ENCODE measurements at places on chromosomes 5 and 9.

GRCh38 chr5:178110-178509 is 13.2 kb upstream of the LRRC14B start:
- no peak for DNase-seq

GRCh38 chr9:29806937-29807618 is 2233.8 kb upstream of the C9orf72 start:
- DNase-seq = no peak

DNA sequence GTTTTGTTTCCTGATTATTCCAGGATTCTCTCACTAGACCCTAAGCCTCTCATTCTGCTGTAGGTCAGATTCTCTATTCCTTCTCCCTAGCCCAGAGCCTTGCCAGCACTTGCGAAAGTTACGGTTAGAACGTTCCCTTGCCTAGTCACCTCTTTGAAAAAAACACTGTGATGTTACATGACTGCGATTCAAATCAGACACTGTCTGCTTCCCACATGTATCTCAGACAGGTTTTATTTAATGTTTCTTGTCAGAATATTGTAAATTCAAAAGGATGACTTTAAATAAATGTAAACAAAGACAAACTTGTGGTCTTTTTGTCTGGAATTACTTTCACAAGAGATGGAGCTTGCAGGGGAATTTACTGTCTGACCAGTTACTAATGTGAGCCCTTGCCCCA is 116.5 kb upstream of the OTULINL start:
- DNase-seq = no peak

DNA sequence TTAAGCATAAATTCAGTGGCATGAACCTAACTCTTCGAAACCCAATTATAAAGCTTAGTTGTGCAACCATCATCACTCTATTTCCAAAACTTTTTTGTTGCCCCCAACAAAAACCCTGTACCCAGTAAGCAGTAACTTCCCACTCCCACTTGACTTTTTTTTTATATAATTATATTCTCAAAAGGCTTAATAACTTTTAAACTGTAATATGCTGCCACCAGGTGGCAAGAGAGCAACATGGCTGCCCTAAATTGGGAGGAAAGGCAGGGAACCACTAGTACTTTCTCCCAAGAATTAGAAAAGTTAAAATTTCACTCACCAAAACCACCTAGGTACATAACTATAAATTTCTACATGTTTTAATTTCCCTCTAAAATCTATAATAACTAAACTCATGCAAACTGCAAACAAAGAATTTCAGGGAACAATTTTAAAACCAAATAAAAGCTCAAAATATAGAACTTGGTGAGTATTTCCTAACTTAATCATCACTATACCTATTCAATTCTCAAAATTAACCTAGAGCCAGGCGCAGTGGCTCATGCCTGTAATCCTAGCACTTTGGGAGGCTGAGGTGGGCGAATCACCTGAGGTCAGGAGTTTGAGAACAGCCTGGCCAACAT is 50.2 kb upstream of the RNF38 start:
- DNase-seq = no peak

DNA sequence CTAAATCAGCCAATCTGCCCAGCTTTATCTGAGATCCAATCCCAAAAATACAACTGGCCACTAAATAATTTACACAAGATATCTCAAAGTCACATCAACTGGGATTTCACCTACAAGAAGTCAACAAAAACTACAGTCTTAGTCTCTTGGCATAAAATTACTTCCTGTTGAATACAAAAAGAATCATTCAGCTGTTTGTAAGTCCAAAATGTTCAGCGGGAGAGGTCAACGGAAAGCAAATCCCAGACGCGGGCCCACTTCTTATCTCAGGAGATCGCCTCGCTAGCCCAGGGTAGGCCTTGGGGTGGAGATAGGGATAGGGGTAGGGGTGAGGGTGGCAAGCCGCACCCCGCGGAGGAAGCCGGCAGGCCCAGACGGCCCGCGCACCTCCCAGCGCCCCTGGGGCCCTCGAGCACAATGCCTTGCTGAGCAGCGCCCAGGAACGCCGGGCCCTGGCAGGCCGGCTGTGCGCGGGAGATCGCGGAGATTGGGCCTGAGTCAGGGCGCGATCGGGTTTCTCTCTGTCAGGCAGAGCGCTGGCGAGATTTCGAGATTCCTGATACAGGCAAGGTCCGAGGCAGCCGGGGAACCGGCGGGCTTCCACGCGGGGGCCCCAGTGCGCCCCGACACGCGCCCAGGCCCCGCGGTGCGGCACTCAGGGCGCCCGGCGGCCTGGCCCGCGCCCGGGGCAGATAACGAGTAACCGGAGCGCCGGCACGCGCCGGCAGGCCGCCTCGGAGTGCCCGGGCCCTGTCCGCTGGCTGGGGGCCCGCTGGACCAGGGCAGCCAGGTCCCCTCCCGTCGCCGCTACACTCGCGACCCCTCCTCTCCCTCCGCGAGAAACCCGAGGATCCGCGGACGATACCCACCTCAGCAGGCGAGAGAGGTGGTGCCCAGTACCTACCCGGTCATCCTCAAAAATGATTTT is 601 bp downstream of the HINT1 start:
- peak; percentile 34 for DNase-seq

DNA sequence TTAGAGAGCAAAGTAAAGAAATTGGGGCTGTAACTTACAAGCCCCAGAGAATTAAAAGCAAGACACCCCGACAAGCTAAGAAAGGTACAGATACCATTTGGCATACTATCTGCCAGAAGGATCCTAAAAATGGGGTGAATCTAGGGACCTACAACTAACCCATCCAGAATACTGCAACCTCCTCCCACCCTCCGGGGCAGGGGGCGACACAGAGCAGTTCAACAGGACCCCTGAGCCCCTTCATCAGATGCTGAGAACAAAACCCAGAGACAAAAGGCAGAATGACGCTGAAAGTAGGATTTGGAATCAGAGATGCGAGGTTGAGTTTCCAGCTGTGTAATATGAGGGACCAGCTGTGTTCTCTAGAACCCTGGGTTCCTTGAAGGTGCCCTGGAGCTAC is 71.2 kb downstream of the EPB41L4B start:
- no peak for DNase-seq

GRCh38 chr9:98219794-98220370 is 27.4 kb upstream of the CORO2A start:
- DNase-seq = no peak

GRCh38 chr9:69249337-69249736 is 75.3 kb downstream of the TJP2 start:
- DNase-seq = no peak

DNA sequence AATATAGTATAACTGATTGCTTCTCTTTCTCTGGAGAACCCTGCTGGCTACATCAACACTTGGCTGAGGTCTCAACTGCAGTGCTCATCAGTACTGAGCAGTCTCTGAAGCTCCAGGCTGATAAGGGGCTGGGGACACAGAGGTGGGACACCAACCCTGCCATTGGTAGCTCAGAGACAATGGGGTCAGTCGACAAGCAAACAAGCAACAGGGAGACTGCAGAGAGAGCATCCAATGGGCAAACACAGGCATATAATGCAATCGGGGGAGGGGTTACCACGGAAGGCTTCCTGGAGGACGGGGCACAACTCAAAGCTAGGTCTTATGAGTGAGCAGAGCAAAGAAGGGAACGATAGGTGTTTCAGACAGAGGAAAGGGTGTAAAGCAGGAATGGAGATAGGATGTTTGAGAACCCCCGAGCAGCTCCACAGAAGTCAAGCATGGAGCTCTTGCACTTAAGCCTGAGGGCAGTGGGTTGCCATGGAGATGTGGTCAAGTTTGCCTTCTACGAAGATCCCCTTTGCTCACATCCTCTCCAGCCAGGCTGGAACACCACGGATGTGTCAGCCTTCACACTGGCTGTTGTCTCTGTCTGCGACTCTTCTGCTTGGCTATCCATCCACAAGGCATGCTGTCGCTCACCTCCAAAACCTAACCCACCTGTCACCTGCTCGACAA is 21.5 kb upstream of the AKNA start:
- no peak for DNase-seq

GRCh38 chr9:130139251-130139650 is 33.0 kb upstream of the NCS1 start:
- DNase-seq = no peak

GRCh38 chr5:21723500-21723899 is 1129.6 kb downstream of the CDH12 start:
- no peak for DNase-seq

GRCh38 chr5:158756871-158757270 is 342.8 kb downstream of the EBF1 start:
- DNase-seq = no peak

- no peak for DNase-seq
These were observed 332.4 kb upstream of the CD180 start for GRCh38 chr5:67528953-67529352.

- DNase-seq = no peak
These were observed 21.9 kb downstream of the ARRDC3 start for GRCh38 chr5:91361055-91361701.

- no peak for DNase-seq
These were observed 50.7 kb downstream of the NACC2 start for GRCh38 chr9:136044207-136044970.

GRCh38 chr9:76896035-76896434 is 9.9 kb downstream of the PRUNE2 start:
- no peak for DNase-seq

GRCh38 chr5:1779782-1780613 is 19.6 kb downstream of the MRPL36 start:
- no peak for DNase-seq

GRCh38 chr9:123438821-123439220 is 82.8 kb downstream of the CRB2 start:
- DNase-seq = no peak
